ENCODE measurements at places on chromosomes 13 and 19.

GRCh38 chr19:15251010-15251748 is 18.9 kb upstream of the EPHX3 start:
- H3K4me3 ChIP-seq = no peak overlapping the region
- no peaks in the 10 kb centered on the region for H3K4me1 ChIP-seq
- peak overlapping the region; percentile 79 for H3K27ac ChIP-seq
- no peaks in the 10 kb centered on the region for H3K27me3 ChIP-seq
- no peak for DNase-seq

DNA sequence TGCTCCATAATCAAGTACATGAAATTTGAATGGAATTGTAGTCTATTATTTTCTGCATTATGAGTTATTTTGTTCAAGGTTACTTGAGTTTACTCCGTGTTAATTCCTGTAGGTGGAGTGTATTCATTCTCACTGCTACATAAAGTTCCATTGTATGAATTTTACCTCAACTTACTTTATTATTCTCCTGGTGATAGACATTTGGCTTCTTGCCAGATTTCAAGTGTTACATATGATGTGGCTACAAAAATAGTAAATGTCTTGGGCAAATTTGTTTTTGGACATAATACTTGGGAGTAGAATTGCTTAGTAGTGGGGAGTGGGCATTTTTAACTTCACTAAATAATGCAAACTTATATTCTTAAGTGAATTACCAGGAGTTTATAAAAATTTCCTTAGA is 328.9 kb downstream of the SHISA2 start:
- no peak overlapping the region for H3K4me3 ChIP-seq
- H3K36me3 ChIP-seq = no peaks in the 10 kb centered on the region
- DNase-seq = no peak
- H3K27me3 ChIP-seq = no peaks in the 10 kb centered on the region
- H3K27ac ChIP-seq = no peak overlapping the region

- H3K27me3 ChIP-seq = no peaks in the 10 kb centered on the region
- no peak overlapping the region for H3K4me3 ChIP-seq
- no peak for DNase-seq
- peaks cover under 1% of the 10 kb centered on the region for H3K4me1 ChIP-seq
- peaks cover 94% of the 10 kb centered on the region for H3K36me3 ChIP-seq
Observed at GRCh38 chr13:72774019-72774418, 7.7 kb downstream of the DIS3 start.

DNA sequence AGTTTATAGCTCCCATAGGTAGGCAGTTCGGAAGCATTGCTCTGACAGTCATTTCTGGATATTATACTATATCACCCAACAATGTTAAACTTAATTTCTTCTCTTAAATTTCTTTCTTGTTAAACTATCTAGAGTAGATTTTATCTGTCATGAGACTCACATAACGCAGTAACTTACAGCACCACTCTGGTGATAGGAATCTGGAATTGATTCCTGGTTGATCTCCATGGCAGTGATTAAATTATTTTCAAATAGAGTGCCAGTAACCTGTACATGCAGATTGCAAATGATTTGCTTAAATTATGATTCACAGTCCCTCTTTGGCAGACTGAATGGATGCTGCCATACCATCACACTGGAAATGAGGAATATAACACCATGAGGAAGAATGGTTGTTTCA is 722.1 kb downstream of the DACH1 start:
- no peak for DNase-seq
- H3K27ac ChIP-seq = no peak overlapping the region
- no peak overlapping the region for H3K4me3 ChIP-seq
- no peaks in the 10 kb centered on the region for H3K36me3 ChIP-seq
- H3K4me1 ChIP-seq = no peaks in the 10 kb centered on the region

DNA sequence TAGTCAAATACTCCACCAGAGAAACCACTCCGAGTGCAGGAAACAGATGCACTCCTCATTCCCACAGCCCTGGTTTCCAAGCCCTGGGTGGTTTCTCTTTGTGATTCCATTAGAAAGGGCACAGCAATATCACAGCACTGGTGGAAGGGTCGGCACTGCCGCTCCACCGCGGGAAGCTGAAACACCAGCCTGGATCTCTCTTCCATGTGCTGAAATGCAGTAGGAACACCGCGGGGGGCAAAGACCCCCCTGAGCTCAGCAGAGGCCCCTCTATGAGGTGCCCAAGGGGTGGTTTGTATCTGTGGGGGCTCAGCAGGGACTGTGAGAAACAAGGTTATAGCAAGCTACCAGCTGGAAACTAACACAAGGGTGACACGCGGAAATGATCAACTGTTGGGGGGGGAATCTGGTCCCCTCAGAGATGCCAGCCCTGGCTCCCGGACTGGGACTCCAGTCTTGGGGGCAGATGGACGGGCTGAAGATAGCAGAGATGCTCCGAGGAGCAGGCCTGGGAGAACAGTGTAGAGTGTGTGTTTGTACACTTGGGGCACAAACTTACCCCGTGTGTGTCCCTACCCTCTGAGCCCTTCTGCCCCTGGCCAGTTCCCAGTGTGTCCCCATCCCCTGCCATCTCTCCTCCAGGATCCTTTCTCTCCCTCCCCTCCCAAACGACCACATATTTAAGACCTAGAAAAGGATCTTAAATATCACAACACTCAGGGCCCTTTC is 1.8 kb downstream of the ZFR2 start:
- H3K36me3 ChIP-seq = no peaks in the 10 kb centered on the region
- H3K27me3 ChIP-seq = peaks cover 23% of the 10 kb centered on the region
- H3K4me1 ChIP-seq = no peaks in the 10 kb centered on the region
- DNase-seq = no peak

DNA sequence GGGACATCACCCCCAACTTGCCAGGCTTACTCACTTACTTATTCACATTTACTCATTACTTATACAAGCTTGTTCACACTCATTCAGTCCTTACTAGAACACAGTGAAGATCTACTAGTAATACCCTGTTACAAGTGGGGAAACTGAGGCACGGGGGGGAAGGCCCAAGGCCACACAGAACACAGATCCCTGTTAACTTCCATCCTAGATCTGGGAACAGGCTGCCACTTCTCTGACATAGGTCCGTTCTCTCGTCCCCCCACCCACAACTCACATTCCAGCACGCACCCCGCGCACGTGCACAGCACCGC is 1.5 kb upstream of the NRTN start:
- no peak for DNase-seq
- H3K4me1 ChIP-seq = no peaks in the 10 kb centered on the region
- H3K27ac ChIP-seq = no peak overlapping the region
- H3K36me3 ChIP-seq = no peaks in the 10 kb centered on the region

GRCh38 chr19:2273356-2274184 is 8.4 kb downstream of the PEAK3 start:
- H3K27ac ChIP-seq = peak overlapping the region; percentile 40
- peaks cover 7% of the 10 kb centered on the region for H3K4me1 ChIP-seq
- peaks cover 22% of the 10 kb centered on the region for H3K36me3 ChIP-seq
- H3K27me3 ChIP-seq = no peaks in the 10 kb centered on the region

DNA sequence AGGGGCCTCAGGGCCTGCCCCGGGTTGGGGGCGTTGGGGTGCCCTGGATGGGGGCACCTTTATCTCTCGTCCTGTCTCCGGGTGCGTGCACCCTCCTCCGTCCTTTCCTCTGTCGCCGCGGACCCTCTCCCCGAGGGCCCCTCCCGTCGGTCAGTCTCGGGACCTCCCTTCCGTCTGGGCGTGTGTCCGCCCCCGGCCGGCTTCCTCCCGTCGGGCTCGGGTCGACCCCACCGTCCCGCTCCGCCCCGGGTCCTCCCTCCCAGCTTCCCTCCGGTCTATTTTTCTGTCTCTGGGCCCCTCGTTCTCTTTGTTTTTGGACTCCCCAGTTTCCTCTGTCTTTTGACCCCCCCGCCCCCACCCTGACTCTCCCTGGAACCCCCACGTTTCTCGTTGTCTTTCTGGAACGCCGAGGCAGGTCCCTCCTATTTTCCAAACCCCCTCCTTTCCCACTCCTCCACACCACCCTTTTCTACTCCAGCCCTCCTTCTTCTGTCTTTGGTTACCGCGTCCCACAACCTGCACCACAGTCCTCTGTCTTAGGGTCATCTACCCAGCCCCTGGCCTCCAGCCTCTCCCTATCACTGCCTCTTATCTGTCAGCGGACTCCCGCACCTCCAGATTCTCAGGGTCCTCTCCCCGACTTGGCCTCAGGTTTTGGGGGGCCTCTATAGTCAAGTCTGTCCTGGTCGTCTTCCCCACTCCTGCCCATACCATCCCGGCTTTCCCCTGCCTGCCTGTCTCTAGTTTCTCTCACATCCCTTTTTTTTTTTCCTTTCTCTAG is 757 bp downstream of the EGLN2 start:
- H3K27me3 ChIP-seq = no peaks in the 10 kb centered on the region
- DNase-seq = no peak
- peaks cover 47% of the 10 kb centered on the region for H3K36me3 ChIP-seq
- H3K4me1 ChIP-seq = peaks cover 29% of the 10 kb centered on the region
- H3K4me3 ChIP-seq = peak overlapping the region; percentile 94

DNA sequence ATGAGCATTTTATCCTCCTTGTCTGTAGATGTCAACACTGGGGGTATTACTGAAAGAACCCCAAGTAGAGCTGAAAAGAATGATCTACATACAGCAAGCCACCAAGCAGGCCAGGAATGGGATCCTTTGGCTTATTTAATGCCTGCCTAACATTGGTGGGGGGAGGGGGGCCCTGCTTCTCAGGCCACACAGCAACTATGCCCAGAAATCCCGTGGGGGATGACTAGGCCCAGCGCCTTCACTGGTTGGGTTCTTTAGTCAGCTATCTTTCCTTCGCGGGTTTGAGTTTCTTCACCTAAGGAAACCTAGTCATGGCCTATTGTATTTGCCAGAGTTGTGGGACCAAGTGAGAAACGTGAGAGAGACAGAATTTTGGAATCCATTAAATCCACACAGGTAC is 80.5 kb downstream of the CCNA1 start:
- no peaks in the 10 kb centered on the region for H3K36me3 ChIP-seq
- H3K27me3 ChIP-seq = no peaks in the 10 kb centered on the region
- H3K4me1 ChIP-seq = no peaks in the 10 kb centered on the region
- DNase-seq = no peak
- no peak overlapping the region for H3K4me3 ChIP-seq

GRCh38 chr13:23427881-23428528 is 5.5 kb downstream of the SACS start:
- H3K4me3 ChIP-seq = no peak overlapping the region
- H3K36me3 ChIP-seq = no peaks in the 10 kb centered on the region
- peak overlapping the region; percentile 18 for H3K27ac ChIP-seq
- DNase-seq = no peak
- H3K27me3 ChIP-seq = no peaks in the 10 kb centered on the region

- no peak for DNase-seq
- H3K4me1 ChIP-seq = peaks cover 9% of the 10 kb centered on the region
- H3K27ac ChIP-seq = no peak overlapping the region
- H3K27me3 ChIP-seq = peaks cover 13% of the 10 kb centered on the region
- H3K4me3 ChIP-seq = peak overlapping the region; percentile 98
Observed at GRCh38 chr13:73060251-73061160, 1.7 kb downstream of the KLF5 start.

DNA sequence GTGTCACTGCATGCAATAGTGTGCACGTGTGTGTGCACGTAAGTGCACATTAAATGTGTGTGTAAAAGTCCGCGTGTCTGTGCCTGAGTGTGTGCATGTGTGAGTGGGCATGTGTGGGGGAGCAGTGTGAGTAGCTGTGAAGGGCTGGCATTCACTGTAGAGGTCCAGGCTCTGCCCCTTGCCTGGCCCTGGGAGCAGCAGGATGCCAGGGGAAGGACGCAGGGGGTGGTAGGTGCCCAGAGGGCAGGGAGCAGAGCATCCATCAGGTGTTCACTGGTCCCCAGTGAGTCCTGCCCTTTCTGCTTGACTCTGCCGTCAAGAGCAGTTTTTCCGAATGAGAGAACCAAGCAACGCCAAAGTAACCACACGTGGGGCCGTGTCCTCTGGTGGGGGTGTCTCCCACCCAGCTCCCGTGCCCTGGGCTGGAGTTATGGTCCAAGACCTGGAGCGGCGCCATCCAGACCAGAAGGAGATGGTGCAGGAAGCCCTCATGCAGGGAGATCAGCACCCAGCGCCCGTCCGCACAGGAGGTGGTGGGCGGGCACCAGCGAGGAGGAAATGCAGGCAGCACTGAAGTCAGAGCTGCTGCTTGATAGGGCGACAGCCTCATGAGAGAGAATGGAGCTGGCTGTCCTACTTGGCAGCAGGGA is 68.5 kb downstream of the TEX29 start:
- no peak overlapping the region for H3K4me3 ChIP-seq
- no peaks in the 10 kb centered on the region for H3K36me3 ChIP-seq
- no peaks in the 10 kb centered on the region for H3K4me1 ChIP-seq
- no peaks in the 10 kb centered on the region for H3K27me3 ChIP-seq

DNA sequence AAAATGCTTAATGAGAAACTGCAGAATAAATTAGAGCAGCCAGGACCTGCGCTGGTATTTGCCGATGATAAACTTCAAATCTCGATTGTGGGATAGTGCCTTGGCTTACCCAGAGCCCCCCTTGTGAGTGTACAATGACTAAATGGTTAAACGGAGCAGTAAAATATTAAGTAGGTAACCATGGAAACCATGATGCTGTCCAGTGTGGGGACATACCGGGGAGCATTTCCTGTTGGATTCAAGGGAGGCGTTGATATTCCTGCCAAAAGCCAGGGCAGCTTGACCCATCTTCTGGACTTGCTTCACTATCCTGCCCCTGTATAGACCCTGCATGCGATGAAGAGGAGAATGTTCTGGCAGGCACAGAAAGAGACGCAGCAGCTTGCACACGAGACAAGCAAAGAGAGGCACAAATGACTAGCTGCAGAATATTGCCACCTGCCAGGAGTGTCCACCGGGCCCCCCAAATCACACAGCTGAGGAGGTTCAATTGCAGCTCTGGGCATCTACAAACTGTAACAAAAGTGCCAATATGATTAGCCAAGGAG is 255.3 kb upstream of the TSHZ3 start:
- no peaks in the 10 kb centered on the region for H3K4me1 ChIP-seq
- H3K27ac ChIP-seq = no peak overlapping the region
- H3K4me3 ChIP-seq = no peak overlapping the region
- H3K36me3 ChIP-seq = no peaks in the 10 kb centered on the region
- DNase-seq = no peak

- H3K4me3 ChIP-seq = no peak overlapping the region
- H3K27ac ChIP-seq = no peak overlapping the region
- no peak for DNase-seq
- peaks cover under 1% of the 10 kb centered on the region for H3K4me1 ChIP-seq
Observed at GRCh38 chr13:94657167-94657566, 55.2 kb downstream of the SOX21 start.

GRCh38 chr13:21501686-21502085 is 42.6 kb upstream of the ZDHHC20 start:
- H3K27me3 ChIP-seq = no peaks in the 10 kb centered on the region
- no peaks in the 10 kb centered on the region for H3K4me1 ChIP-seq
- H3K4me3 ChIP-seq = no peak overlapping the region
- peaks cover 20% of the 10 kb centered on the region for H3K36me3 ChIP-seq
- DNase-seq = peak; percentile 61
- no peak overlapping the region for H3K27ac ChIP-seq

All from endodermal cell (in vitro differentiated cells).